ENCODE measurements at places on chromosomes 7 and 10. TPM values are rescaled to one million over a fixed set of nuclear protein-coding genes. Genes with fewer than 3 reads are reported as not detected.

- DNase-seq: no peak
These were observed 1.4 kb upstream of the CALD1 start for GRCh38 chr7:134777908-134778580.

GRCh38 chr7:144777005-144777839, 58.6 kb downstream of the TPK1 start:
- no peak for DNase-seq

SCIN gene
- not detected for total RNA-seq

ANKRD1 gene
- not detected for total RNA-seq

DNA sequence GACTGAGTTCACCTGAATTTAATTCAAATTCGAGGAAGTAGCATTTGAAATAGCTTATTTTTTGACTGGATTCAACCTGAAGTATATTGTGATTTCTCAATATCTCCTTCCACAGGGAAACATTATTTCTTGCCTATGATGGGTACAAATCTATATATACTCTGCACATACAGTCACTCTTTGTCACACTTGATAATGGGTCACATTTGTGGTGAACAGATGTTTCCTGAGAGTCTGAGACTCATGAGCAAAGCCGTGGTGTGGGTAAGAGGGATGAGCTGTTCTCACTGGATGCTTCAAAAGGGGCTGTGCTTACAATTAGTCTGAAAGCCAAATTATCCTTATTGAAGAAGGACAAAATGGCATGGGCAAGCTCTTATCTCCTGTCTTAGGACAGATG, 18.0 kb upstream of the TBXAS1 start:
- no peak for DNase-seq

TEX47 gene
- not detected for total RNA-seq
